ENCODE measurements at places on chromosomes 12 and 14.
A peak's percentile ranks its signal among the peaks of the same experiment; 100 is the strongest.

DNA sequence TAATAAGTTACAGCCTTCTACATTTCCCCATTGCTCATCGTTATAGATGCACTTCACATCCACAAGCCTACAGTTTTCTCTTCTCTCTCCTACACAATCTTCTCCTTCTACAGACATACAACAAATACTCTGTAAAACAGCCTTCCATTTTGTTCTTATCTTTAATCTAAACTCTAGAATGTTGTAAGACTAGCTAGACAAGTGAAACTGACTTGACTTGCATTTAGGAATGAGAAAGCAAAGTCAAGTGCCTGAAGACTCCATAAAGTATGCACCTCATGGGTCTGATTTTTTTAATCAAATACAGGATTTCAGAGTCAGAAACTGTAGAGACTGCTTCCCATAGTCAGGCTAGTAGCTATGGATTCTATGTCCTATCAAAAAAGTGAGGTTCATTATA is 190.3 kb downstream of the KLHL28 start:
- H3K4me1 ChIP-seq = no peaks in the 10 kb centered on the region
- H3K36me3 ChIP-seq = no peaks in the 10 kb centered on the region
- no peak for DNase-seq
- no peaks in the 10 kb centered on the region for H3K27me3 ChIP-seq

DNA sequence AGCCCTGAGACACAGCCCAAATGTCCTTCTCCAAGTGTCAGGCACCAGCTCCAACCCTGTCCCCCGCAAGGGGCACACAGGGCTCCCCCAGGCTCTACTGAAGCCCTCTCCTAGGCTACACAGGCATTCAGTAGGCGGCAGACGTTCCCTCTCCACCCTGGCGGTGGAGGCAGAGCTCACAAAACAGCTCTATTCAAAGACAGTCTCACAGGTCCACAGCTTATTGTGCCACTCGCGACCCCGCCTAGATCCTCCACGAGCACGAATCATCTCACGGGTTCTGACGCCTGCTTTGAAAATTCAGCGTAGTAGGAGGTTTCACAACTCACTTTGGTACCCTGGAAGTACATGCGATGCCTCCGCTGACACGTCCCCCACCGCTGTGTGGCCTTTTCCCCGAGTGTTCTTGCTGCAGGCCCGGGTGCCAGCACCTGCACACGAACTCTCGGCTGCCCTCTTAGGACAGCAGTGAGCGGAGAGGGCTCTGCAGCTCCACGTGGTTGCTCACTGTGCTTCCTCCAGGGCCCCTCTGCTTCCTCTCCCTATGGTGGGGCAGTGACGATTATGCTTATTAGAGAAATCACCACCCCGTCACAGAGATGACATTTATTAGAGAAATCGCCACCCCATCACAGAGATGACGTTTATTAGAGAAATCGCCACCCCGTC is 78.5 kb downstream of the ADGRD1 start:
- no peak for DNase-seq
- H3K4me1 ChIP-seq = peaks cover 10% of the 10 kb centered on the region
- H3K36me3 ChIP-seq = peaks cover 6% of the 10 kb centered on the region
- peaks cover 12% of the 10 kb centered on the region for H3K27me3 ChIP-seq

GRCh38 chr12:84807249-84807648 is 105.3 kb downstream of the SLC6A15 start:
- no peak overlapping the region for H3K27ac ChIP-seq
- H3K36me3 ChIP-seq = no peaks in the 10 kb centered on the region
- H3K4me3 ChIP-seq = no peak overlapping the region
- no peak for DNase-seq
- H3K27me3 ChIP-seq = peaks cover 11% of the 10 kb centered on the region

GRCh38 chr12:614411-614970 is 48.8 kb downstream of the NINJ2 start:
- no peak overlapping the region for H3K4me3 ChIP-seq
- no peak overlapping the region for H3K27ac ChIP-seq
- DNase-seq = no peak
- H3K4me1 ChIP-seq = peaks cover 17% of the 10 kb centered on the region

DNA sequence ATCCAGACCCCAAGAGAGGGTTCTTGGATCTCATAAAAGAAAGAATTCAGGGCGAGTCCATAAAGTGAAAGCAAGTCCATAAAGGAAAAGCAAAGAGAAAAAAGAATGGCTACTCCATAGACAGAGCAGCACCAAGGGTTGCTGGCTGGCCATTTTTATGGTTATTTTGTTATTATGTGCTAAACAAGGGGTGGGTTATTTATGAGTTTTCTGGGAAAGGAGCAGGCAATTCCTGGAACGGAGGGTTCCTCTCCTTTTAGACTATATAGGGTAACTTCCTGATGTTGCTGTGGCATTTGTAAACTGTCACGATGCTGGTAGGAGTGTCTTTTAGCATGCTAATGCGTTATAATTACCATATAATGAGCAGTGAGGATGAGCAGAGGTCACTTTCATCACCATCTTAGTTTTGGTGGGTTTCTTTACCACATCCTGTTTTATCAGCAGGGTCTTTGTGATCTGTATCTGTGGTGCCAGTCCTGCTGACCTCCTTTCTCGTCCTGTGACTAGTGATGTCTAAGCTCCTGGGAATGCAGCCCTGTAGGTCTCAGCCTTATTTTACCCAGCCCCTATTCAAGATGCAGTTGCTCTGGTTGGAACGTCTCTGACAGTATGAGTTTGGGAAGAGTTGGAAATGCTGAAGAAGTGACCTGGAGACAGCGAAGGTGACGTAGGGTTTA is 100.5 kb downstream of the ZNF664 start:
- H3K4me1 ChIP-seq = peaks cover 18% of the 10 kb centered on the region
- no peaks in the 10 kb centered on the region for H3K36me3 ChIP-seq
- H3K27me3 ChIP-seq = no peaks in the 10 kb centered on the region
- no peak overlapping the region for H3K4me3 ChIP-seq
- no peak overlapping the region for H3K27ac ChIP-seq
- DNase-seq = no peak

- H3K4me3 ChIP-seq = peak overlapping the region; percentile 94
- H3K27ac ChIP-seq = no peak overlapping the region
- H3K36me3 ChIP-seq = peaks cover 3% of the 10 kb centered on the region
- DNase-seq = no peak
- H3K4me1 ChIP-seq = peaks cover 9% of the 10 kb centered on the region
Measured at GRCh38 chr12:111687255-111687654, 1.4 kb downstream of the ACAD10 start.

GRCh38 chr12:100986595-100987547 is 192.3 kb downstream of the ANO4 start:
- DNase-seq = no peak
- H3K36me3 ChIP-seq = no peaks in the 10 kb centered on the region
- peaks cover 6% of the 10 kb centered on the region for H3K27me3 ChIP-seq
- no peak overlapping the region for H3K27ac ChIP-seq
- peaks cover 3% of the 10 kb centered on the region for H3K4me1 ChIP-seq

- H3K36me3 ChIP-seq = no peaks in the 10 kb centered on the region
- peaks cover 8% of the 10 kb centered on the region for H3K4me1 ChIP-seq
- no peak overlapping the region for H3K27ac ChIP-seq
- no peak overlapping the region for H3K4me3 ChIP-seq
- DNase-seq = no peak
Measured at GRCh38 chr12:131854861-131855476, 26.8 kb downstream of the MMP17 start.

- H3K4me3 ChIP-seq = no peak overlapping the region
- H3K27me3 ChIP-seq = peaks cover 14% of the 10 kb centered on the region
- H3K27ac ChIP-seq = no peak overlapping the region
- no peak for DNase-seq
Measured at GRCh38 chr14:23409475-23409874, 1.4 kb upstream of the MYH6 start.

GRCh38 chr12:114167431-114167830 is 201.3 kb upstream of the RBM19 start:
- no peak overlapping the region for H3K4me3 ChIP-seq
- H3K36me3 ChIP-seq = no peaks in the 10 kb centered on the region
- DNase-seq = no peak
- no peak overlapping the region for H3K27ac ChIP-seq
- H3K4me1 ChIP-seq = no peaks in the 10 kb centered on the region

GRCh38 chr14:56452940-56453339 is 126.7 kb upstream of the TMEM260 start:
- no peak for DNase-seq
- no peaks in the 10 kb centered on the region for H3K4me1 ChIP-seq
- H3K27me3 ChIP-seq = peaks cover 1% of the 10 kb centered on the region
- no peak overlapping the region for H3K27ac ChIP-seq
- peaks cover 23% of the 10 kb centered on the region for H3K36me3 ChIP-seq

- no peak overlapping the region for H3K4me3 ChIP-seq
- H3K27me3 ChIP-seq = no peaks in the 10 kb centered on the region
- H3K36me3 ChIP-seq = no peaks in the 10 kb centered on the region
- no peak for DNase-seq
Measured at GRCh38 chr14:80005561-80005960, 205.7 kb downstream of the DIO2 start.

DNA sequence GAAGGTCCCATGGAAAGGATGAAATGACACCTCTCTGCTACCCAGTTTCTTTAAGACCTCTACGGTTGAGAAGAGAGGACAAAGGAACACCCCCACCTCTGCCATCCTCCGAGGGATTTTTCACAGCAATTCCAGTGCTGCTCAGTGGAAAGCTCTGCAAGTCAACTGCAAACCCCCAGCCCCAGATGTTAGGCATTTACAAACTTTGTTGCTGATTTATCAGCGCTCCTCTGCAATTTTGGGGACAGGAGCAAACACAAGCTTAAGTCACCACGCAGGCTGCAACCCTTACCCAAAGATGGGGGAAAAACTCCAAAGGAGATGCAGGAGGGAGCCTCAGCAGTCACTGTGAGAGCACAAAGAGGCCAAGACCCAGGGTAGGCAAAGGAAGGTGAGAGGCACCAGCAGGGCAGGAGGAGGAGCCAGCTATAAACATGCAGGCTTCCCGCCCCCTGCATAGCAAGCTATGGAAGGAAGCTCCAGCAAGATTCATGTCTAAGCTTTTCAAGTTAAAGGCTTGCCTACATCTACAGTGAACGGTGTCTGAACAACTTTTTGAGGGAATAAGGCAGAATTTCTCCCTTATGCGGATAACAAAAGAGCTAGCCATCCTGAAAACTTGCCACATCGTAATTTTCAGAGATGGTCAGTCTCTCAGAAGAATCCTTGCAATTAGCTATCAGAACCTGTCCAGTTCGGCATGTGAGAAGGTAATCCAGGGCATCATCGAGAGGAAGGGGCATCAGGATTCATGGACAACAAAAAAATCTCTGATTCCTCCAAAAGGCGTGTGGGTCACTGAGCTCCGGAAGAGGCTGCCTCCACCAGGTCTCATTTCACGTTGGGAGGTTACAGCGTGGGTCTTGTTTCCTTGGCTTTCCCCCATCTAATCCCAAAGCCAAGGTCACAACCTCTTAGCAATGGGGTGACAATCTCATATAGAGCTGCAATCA is 3.9 kb downstream of the CTDSP2 start:
- peaks cover 47% of the 10 kb centered on the region for H3K4me1 ChIP-seq
- H3K36me3 ChIP-seq = no peaks in the 10 kb centered on the region
- DNase-seq = no peak
- peak overlapping the region; percentile 95 for H3K27ac ChIP-seq
- peaks cover 13% of the 10 kb centered on the region for H3K27me3 ChIP-seq
- peak overlapping the region; percentile 97 for H3K4me3 ChIP-seq

DNA sequence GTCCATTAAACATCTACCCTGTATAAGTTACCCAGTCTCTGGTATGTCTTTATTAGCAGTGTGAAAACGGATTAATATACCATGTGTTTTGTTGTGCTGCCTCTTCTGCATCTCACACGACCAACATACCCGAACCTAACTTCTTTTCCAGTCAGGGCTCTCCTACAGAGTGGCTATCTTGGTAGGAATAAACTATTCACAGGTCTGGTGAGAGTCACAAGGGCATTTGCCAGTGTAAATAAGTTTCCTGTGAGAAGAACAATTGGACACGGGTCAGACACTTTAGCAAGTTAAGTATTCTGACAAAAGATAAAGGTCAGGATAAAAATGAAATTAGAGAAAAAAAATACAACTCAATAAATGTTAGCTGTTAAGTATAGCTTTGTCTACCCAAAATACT is 60.9 kb downstream of the MYF5 start:
- no peaks in the 10 kb centered on the region for H3K27me3 ChIP-seq
- no peak overlapping the region for H3K27ac ChIP-seq
- peaks cover 3% of the 10 kb centered on the region for H3K4me1 ChIP-seq

GRCh38 chr12:89051065-89051677 is 301.1 kb downstream of the DUSP6 start:
- H3K36me3 ChIP-seq = peaks cover 6% of the 10 kb centered on the region
- H3K27me3 ChIP-seq = no peaks in the 10 kb centered on the region

GRCh38 chr12:15677228-15677627 is 112.0 kb downstream of the EPS8 start:
- no peak overlapping the region for H3K4me3 ChIP-seq
- H3K4me1 ChIP-seq = peaks cover 7% of the 10 kb centered on the region
- H3K27me3 ChIP-seq = no peaks in the 10 kb centered on the region
- DNase-seq = no peak

DNA sequence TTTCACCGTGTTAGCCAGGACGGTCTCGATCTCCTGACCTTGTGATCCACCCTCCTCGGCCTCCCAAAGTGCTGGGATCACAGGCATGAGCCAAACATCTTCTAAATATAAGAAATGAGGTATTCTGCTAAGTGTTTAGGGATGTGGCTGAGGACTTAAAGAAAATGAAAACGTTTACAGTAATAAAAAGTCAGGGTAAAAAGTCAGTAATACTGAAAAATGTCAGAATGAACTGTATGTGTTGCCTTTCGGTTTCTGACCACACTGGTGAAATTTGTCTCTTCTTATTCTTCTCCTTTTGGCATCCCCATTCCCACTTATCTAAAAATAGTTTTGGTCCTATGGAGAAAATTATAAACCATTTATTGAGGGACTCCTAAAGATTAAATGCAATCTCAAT is 20.5 kb downstream of the TMEM116 start:
- no peaks in the 10 kb centered on the region for H3K27me3 ChIP-seq
- no peak overlapping the region for H3K4me3 ChIP-seq
- peaks cover 4% of the 10 kb centered on the region for H3K4me1 ChIP-seq
- no peaks in the 10 kb centered on the region for H3K36me3 ChIP-seq
- DNase-seq = no peak

DNA sequence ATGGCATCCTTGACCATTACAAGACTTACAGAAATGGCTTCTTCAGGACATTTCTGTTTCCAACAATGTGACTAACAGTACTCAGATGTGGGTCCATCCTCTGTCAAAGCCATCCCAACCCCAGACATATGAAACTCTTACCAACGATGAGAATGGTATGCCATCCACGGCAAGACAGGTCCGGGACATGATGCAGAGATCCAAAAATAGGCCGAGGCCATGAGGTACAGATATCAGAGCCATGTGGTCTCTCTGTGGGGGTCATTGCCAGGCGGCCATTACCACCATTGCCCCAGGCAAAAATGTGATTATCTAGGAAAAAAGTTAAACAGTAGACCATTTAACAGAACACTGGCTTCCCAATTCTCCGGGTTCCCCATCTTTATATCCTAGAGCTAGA is 27.5 kb downstream of the ZC2HC1C start:
- H3K4me1 ChIP-seq = no peaks in the 10 kb centered on the region
- no peak overlapping the region for H3K27ac ChIP-seq
- no peak overlapping the region for H3K4me3 ChIP-seq
- no peaks in the 10 kb centered on the region for H3K27me3 ChIP-seq
- DNase-seq = no peak
- peaks cover 6% of the 10 kb centered on the region for H3K36me3 ChIP-seq

- H3K4me1 ChIP-seq = peaks cover 18% of the 10 kb centered on the region
- peaks cover 24% of the 10 kb centered on the region for H3K27me3 ChIP-seq
- peak overlapping the region; percentile 35 for H3K4me3 ChIP-seq
- no peak for DNase-seq
Measured at GRCh38 chr14:73235531-73236155, 1.7 kb upstream of the PAPLN start.
